ENCODE measurements at places on chromosomes 1 and 21.

DNA sequence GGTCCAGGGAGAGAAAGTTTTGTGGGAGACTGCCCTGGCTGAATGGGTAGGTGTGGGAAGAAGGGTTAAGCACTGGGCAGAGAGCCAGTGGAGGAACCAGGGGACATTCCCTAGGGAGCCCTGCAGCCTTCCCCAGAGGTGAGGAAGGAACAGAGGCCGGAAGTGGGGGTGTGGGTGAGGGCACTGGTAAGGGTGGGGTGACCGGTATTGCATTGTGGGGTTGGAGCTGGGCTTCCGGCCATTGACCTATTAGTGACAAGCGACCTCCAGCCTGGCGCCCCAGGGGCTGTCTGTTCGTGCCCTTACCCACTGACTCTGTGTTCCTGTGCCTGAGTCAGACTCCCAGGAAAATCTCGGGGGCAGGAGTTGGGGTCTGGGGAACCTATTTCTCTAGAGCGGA is 3.5 kb upstream of the TSPAN1 start:
- DNase-seq, result no peak

DNA sequence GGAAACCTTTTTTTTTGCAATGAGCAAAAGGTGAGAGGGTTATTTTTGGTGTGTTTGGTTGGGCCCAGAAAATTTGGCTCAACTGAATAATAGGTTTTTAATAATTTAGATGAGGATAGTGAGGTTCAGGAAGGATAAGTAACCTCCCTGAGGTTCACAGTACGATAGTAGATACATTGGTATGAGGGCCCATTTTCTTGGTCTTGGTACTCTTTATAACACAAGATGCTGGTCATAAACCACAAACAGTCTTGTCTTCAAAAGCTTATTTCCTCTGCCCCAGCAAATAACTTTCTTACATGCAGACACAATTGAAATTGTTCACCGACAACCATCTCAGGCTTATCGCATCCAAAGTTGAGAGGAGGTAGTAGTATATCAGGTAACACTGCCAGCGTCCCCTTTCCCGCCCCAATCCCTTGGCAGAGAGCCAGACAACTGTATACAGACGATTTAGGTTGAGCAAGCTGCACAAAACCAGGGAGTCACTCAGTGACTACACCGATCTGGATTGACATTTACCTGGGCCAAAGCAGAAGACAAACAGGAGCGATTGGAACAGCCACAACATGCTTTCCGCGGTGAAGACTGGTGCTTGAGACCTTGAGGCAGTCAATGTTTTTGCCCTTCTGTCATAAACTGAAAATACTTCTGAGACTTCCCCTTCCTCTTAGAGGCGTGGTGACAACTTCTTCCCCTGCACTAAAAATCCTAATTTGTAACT is at the start of gene SLAMF6:
SLAMF6 (minus strand) TSS at position 634 of the 724 bp plus-strand sequence; CDS start at position 571, 63 bp downstream.
- DNase-seq, result peak; percentile 32

DNA sequence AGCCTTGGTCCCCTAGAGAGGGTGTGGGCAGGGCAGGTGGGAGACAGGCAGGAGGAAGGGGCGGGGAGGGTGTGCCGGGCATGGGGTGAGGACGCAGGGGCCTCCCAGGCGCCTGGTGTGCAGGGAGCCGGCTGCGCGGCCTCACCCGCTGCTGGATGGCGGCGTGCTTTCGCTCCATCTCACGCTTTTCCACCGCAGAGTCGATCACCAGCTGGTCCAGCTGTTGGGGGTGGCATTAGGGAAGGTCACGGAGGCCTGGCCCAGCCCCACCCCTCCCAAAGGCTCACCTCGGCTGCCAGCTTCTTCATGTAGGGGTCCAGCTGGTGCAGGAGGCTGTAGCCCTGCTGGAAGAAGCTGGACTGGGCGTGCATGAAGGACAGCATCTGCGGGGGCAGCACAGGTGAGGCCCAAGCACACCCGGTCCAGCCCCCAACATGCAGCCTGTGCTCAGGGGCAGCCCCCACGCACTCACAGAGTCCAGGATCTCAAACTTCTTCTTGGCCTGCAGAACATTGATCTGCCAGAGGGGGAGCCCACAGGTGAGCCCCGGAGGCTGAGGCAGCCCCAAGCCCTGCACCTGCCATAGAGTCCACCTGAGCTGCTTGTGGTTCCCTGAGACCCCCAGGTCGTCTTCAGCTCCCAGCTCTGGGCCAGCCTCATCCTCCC is 7.9 kb downstream of the ACAP3 start:
- no peak for DNase-seq

- no peak for DNase-seq
Measured at GRCh38 chr1:160377585-160378206, 10.8 kb downstream of the NHLH1 start.

- DNase-seq, result no peak
Measured at GRCh38 chr1:159510229-159510541, 25.6 kb downstream of the OR10J5 start.

- DNase-seq, result no peak
Measured at GRCh38 chr1:61348025-61348665, 265.8 kb downstream of the NFIA start.

- DNase-seq, result no peak
Measured at GRCh38 chr1:54809496-54810074, 8.5 kb upstream of the TTC22 start.

GRCh38 chr1:94418664-94419655 is 771 bp downstream of the ABCD3 start:
- DNase-seq, result no peak
